ENCODE measurements at places on chromosomes 2 and 18.

DNA sequence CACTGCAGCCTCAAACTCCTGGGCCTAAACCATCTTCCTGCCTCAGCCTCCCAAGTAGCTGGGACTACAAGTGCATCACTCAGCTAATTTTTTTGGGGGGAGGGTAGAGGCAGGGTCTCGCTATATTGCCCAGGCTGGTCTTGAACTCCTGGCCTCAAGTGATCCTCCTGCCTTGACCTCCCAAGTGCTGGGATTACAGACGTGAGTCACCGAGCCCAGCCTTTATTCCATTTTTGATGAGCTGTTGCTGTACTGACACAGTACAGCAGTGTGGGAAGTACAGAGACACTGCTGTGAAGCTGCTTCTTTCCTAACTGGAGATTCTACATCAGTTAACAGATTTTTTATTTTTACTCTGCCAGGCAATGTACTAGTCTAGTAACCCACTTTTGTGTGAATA, 18.8 kb downstream of the PTRHD1 start:
- no peak for DNase-seq

DNA sequence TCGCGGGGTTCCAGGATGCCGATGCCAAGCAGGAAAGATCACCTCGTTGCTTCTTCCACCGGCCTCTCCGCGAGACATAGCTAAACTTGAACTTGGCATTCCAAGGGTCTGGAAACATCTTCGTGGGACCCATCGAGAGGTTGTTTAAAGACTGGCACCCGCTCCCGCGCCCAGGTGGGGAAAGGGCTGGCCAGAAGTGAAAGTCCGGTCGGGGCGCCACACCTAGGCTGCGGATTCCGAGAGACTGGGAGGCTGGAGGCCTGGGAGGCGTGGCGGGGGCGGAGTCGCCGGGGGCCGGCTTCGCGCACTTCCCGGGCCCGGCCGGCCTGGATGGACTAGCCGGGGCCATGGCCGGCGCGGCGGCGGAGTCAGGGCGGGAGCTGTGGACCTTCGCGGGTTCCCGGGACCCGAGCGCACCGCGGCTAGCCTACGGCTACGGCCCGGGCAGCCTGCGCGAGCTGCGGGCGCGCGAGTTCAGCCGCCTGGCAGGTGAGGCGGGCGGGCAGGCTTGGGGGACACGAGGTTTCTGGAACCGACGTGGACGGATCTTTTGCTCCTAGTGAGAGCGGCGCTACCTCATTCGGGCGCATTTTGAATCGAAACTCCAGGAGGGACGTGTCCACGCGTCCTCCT, at the start of gene MOCOS:
Gene MOCOS (plus strand): TSS at position 305 of the 633 bp plus-strand sequence. CDS start 43 bp downstream, at position 348.
- DNase-seq = no peak

- DNase-seq = no peak
These were observed 9.0 kb upstream of the YWHAQ start for GRCh38 chr2:9639740-9640343.

DNA sequence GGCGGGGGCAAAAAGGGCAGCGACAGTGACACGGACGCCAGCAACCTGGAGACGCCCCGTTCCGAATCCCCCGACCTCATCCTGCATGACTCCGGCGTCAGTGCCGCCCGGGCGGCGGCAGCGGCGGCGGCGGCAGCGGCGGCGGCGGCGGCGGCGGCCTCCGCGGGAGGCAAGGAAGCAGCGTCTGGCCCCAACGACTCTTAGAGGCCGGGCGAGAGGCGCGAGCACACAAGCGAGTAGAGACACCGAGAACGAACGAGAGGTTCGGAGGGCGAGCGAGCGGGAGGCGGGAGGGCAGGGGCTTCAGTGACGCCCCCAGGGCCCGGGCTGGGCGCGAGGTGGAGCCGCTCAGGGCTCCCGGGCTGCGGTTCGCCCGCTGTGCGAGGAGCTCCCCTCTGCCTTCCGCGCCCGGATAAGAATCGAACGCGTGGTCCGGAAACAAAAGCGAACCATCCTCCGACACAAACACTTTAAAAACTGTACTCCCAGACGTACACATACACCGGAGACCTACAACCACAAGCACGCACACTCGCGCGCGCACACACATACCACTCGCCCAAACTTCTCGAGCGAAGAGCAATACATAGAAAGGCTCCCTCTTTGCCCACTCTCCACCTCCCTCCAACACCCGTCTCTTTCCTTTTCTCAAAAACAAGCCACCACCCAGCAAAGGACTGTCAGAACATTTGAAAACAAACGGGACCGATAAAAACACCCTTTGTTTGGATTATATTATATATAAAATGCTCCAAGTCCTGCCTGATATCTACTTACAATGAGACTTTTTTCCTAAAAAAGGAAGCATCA, 2.8 kb downstream of the SP9 start:
- no peak for DNase-seq

GRCh38 chr2:40477361-40477760, 25.5 kb upstream of the SLC8A1 start:
- no peak for DNase-seq

- DNase-seq = no peak
These were observed 53.5 kb upstream of the RMDN2 start for GRCh38 chr2:37871456-37872191.

- DNase-seq = no peak
These were observed 337.4 kb downstream of the PTPRM start for GRCh38 chr18:7904529-7904928.

GRCh38 chr2:182818925-182819324, 47.5 kb downstream of the FRZB start:
- DNase-seq = no peak

- DNase-seq = no peak
These were observed 16.7 kb downstream of the MAP3K2 start for GRCh38 chr2:127371037-127371436.

DNA sequence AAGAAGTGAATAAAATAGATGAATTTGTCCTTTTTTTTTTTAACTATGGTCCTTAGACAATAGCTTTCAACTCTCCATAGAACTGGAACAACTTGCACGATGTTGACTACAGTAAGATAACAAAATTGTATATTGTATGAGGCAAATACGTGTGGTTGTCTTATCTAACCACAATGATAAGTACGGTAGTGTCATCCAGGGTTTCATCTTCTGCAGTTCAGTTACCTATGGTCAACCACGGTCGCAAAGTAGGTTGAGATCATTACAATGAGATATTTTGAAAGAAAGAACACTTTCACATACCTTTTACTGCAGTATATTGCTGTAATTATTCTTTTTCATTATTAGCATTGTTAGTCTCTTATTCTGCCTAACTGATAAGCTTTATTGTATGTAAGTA, 295.2 kb downstream of the PARD3B start:
- no peak for DNase-seq

- DNase-seq = no peak
These were observed 26.8 kb downstream of the TUBB6 start for GRCh38 chr18:12334863-12335262.

DNA sequence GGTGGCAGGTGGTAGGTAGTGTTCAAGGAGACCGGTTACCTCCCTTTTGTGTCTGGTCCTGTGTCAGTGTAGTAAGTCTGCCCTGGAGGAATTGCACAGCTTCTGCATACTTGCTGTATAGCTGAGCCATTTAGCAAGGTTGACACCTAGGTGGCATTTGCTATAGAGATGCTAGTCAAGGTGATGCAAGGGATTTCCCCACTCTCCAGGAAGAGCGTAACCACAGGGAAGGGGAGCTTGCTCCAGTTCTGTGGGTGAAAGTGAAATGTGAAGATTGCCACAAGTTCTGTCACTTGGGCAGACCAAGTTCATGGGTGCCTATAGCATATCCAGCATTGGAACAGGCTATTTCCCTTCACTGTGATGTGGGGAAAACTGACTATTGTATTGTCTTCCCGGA, 28.1 kb downstream of the NAT8 start:
- no peak for DNase-seq

DNA sequence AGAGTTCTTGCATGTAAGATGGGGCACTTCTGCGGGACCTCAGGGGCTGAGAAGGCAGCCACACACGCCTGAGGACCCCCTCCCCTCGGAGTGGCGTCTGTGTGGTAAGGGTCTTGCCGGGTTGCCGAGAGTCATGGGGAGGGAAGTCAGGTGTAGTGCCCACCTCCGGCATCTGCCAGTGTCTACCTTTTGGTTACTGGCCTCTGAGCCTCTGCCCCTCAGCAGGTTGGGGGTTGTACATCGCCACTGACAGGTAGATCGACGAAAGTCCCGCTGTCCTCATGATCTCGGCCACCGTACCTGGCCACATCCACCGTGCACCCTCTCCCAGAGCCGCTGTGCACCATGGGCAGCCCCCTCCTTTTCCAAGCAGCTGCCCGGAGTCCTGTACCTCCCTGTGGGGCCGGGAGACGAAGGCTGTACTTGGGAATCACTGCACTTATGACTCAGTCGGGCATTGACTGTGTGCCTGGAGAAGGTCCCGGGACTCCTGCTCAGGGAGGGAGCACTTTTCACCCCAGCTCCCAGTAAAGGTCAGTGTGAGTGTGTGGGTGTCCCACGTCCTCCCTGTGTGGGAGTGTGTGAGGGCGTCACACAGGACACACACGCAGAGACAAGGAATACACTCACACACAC, 332.4 kb upstream of the MYT1L start:
- no peak for DNase-seq

DNA sequence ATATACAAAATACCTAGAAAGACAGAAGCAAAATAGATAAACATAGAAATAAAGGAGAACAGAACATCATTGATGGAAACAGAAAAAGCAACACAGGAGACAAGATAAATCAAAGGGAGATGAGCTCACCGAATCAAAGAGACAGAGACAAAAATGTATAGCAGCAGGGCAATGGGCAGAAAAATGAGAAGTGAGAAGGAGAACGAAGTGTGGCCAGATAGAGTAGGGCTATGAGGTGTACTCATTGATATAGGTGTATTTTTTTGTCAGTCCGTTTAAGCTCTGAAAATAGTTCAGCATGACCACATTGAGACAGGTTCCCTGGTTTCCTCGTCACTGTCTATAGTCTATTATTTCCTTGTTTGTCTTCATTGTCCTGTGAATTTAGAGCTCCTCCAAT, 55.1 kb downstream of the SP100 start:
- no peak for DNase-seq

- no peak for DNase-seq
These were observed 2.0 kb downstream of the GPC1 start for GRCh38 chr2:240437551-240437860.

DNA sequence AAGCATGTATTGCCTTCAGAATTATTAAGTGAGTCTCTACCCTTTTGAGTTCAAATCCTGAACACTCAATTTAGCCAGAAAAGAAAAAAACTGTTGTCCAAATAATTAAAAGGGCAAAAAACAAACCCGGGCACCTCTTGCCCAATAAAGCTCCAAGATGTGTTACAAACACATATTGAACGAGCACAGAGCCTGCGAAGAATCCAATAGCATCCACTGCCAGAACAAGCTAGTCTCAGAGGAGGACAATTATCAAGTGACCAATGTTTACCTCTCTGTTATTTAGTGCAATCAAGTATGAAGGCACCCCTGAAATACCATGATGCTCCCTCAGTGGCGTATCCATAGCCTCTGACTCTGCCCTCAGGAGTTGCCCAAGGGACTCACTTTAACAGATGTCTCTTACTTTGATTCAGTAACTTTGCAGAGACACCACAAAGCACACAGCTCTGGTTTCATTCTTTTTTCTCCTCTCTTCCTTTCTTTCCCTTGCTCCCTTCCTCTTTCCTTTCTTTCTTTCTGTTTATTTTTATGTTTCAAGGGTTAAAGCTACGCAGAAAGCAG, 93.5 kb upstream of the SPATS2L start:
- DNase-seq = no peak

DNA sequence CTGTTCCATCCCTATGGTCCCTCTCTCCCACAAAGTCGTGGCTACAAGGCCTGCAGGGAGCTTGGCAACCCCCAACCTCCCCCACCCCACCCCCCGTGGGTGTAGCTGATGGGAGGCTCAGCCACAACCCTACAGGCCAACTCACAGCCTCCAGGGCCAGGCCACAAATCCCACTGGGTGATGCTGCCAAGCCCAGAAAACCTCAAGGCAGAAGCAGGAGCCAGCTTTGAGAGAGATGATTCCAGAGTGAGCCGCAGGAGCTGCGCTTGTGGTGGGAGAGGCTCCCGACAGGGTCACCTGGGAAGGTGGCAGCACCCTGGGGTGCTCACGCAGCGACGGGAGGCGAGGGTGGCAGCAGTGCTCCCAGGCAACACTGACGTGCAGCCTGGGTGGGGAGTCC, 44.8 kb downstream of the ADCY3 start:
- no peak for DNase-seq

- DNase-seq = no peak
These were observed 13.0 kb upstream of the TYMS start for GRCh38 chr18:644395-645004.

GRCh38 chr2:207188626-207189419, 23.1 kb upstream of the KLF7 start:
- no peak for DNase-seq

DNA sequence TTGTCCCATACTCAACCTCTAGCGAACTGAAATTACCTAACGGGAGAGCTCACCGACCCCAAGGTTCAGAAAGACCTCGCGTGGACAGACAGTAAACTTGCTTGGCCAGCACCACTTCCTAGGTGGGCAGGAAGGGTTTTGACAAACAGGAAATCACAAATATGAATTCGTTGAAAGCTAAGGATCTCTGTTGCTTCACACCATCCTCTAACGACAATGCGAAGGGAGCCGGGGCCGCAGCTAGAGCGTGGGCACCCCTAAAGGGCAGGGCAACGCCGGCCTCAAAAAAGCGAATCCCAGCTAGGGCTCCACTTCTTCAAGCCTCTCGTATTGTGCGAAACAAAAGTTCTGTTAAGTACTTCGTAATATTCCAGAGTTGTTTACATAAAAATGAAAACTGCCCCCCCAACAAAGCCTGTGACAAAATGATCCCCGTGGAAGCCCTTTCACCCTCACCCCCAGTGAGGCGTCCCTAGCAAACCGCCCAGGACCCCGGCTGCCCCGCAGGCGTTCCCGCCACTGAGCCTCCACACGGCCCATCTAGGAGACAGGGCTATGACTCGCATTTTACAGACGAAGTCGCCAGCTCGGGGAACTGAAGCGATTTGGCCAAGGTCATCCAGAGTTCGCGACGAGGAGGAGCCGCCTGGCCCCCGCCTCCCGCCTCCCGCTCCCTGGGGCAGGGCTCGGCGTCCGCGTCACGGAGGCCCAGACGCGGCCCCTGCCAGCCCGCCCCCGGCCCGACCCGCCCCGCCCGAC, 548 bp downstream of the KANSL3 start:
- peak; percentile 61 for DNase-seq

DNA sequence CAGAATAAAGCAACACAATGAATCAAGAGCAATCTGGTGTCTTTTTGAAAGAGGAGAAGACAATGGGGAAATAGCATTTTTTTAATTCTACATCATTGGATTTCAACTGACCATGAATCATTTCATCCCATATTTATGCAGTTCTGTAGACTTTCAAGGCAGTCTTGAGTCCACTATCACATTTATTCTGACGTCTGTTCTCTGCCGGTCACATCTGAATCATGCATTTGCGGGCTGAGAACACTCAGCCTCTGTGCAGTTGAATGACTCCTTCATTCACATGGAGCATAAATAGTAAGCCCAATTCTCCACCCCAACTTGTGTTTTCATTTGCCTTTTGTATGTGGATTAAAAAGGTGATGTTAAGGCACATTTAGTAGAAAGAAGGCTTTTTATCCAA, 128.2 kb downstream of the AKAIN1 start:
- DNase-seq = no peak

- no peak for DNase-seq
These were observed 83.8 kb upstream of the TMEM17 start for GRCh38 chr2:62589691-62590356.

All from stimulated activated CD8-positive, alpha-beta memory T cell treated with anti-CD3 and anti-CD28 coated beads, Interleukin-15, amount 100 ng/mL, for 24 hours (primary cell).